ENCODE measurements at places on chromosomes 11 and 22. TPM values are rescaled to one million over a fixed set of nuclear protein-coding genes. Genes with fewer than 3 reads are reported as not detected.

- no peak for DNase-seq
Observed at GRCh38 chr11:96215826-96216225, 127.2 kb downstream of the MAML2 start.

- DNase-seq, result no peak
Observed at GRCh38 chr11:34501500-34501899, 12.1 kb downstream of the ELF5 start.

DNA sequence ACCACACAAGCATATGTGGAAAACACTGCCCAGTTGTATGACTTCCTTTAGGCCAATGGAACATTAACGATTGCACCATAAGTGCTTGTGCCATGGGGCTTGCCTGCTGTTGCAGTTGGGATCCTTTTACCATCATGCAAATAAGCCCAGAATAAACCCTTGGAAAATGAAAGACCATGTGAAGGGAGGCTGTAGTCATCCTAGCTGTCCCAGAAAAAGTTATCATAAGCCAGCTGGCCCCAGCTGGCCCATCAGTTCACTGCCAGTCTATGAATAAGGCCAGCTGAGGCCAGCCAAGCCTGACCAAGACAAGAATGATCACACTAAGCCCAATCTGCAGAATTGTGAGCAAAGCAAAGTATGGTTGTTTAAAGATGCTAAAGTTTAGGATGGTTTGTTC is 253.9 kb upstream of the ARHGAP20 start:
- DNase-seq, result no peak

- no peak for DNase-seq
Observed at GRCh38 chr22:26362471-26362870, 66.6 kb upstream of the ASPHD2 start.

Gene PARVA
- polyA plus RNA-seq, result 106 TPM

Gene TEAD1
- polyA plus RNA-seq, result 88.3 TPM

DNA sequence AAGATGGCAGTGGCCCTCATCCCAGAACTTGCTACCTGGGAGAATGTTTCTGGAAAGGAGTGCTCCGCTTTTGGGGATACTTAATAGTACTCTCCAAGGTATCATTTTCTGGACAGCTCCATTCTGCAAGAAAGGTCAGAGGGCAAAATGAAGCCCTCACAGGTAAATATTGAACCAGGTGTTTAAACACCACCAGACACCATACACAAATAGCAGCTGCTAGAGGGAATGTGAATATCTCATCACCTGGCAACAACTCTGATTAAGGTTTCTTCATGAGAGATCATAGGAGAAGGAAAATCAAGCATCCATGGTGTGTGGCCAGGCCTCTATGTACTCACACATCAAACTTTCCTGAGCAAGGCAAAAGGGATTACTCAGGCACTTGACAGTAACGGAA is 226.1 kb upstream of the FAT3 start:
- DNase-seq, result no peak

DNA sequence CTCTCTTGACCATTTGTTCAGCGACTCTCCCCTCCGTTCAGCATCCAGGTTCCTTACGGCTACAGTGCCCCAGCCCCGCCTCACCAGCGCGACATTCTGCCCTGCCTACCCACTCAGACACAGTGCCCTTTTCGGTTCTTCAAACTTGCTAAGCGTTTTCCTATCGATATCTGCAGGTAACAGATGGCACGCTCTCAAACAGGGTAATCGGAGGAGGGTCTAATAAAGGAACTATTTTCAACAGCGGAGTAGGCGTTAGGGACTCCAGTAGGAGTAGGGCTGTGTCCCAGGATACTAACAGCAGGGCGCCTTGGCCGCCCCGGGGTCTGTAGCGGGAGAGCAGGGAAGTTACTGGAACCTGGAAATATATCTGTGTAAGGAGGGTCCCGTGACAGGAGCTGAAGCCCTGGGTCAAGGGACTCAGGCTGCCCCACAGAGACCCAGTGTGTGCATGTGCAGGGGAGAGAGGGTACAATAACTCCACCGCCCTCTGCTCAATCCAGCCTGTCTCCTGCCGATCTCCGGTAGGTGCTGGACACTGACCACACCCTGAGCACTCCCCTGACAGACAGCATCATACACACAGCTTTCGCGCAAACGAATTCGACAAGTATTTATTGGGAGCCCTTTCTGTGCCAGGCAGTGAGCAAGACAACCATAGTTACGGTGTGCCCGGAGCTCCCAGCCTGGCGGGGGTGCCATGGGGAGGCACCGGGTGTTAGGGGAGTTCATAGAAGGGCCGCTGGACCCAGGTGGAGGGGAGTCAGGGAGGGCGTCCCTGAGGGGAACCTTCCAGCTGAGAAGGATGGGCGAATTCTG is 2.1 kb downstream of the KLHL35 start:
- DNase-seq, result no peak

DNA sequence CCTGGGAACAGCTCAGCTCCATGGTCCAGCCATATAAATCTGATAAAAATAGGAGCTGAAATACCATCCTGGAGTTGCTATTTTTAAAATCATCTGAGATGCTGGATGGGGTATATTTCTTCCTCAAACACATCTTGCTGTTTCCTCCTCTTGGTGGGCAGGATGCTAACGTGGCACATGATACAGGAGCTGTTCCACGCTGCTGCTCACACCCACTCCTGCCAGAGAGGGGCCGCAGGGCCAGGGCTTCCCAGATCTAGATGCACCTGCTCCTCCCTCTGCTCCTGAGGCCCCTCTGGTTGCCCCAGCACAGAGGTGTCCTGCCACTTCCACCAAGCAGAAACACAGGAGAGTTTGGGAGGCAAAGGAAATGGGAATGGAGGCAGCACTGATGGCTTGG is 3.3 kb upstream of the ST3GAL4 start:
- DNase-seq, result no peak

GRCh38 chr11:10674440-10674855 is 19.1 kb downstream of the IRAG1 start:
- DNase-seq, result no peak

GRCh38 chr11:126340960-126341606 is 14.4 kb upstream of the ST3GAL4 start:
- no peak for DNase-seq

DNA sequence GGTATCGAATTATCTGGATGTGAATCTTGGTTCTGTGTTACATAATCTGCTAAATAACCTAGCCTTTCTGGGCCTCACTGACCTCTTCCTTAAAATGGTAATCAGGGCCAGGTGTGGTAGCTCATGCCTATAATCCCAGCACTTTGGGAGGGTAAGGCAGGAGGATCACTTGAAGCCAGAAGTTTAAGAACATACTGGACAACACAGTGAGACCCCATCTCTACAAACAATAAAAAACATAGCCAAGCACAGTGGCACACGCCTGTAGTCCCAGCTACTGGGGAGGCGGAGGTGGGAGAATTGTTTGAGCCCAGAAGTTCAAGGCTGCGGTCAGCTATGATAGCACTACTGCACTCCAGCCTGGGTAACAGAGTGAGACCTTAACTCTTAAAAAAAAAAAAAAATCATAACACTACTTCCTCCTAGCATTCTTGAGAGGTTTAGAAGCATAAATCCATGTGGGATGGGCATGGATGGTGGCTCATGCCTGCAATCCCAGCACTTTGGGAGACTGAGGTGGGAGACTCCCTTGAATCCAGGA is 72.5 kb downstream of the C11orf65 start:
- DNase-seq, result no peak

Gene CHRNA10
- 2.6 TPM for polyA plus RNA-seq

DNA sequence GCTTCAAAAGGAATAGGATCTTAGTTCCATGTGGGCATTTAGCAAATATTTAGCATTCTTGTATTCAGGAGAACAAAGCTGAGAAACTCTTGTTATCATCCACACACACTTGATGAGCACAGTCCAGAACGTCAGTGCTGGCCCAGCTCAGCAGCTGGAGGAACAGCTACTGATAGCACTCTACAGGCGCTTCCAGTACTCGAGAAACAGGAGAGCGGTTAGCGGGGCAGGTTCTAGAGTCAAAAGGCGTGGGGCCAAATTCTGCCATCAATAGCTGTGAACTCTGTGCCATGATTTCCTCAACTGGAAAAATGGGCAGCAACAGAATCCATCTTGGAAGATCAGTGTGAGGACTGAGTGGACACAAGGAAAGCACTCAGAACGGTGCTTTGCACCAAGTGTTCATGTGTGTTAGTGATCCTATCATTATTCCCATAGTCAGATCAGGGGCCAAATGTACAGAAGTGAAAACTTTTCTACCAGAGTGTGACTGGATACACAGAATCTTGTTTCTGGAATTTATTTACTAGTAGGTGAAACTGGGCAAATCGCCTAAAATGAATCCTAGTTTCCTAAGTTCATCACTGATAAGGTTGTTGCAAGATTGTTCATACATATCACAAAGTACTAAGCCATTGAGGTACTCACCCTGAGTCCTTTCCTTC is 3.2 kb downstream of the JOSD1 start:
- no peak for DNase-seq

GRCh38 chr11:79466411-79466810 is 25.6 kb upstream of the TENM4 start:
- no peak for DNase-seq

Gene CFAP300
- 5.4 TPM for polyA plus RNA-seq

- no peak for DNase-seq
Observed at GRCh38 chr11:76707293-76707825, 36.8 kb upstream of the LRRC32 start.

DNA sequence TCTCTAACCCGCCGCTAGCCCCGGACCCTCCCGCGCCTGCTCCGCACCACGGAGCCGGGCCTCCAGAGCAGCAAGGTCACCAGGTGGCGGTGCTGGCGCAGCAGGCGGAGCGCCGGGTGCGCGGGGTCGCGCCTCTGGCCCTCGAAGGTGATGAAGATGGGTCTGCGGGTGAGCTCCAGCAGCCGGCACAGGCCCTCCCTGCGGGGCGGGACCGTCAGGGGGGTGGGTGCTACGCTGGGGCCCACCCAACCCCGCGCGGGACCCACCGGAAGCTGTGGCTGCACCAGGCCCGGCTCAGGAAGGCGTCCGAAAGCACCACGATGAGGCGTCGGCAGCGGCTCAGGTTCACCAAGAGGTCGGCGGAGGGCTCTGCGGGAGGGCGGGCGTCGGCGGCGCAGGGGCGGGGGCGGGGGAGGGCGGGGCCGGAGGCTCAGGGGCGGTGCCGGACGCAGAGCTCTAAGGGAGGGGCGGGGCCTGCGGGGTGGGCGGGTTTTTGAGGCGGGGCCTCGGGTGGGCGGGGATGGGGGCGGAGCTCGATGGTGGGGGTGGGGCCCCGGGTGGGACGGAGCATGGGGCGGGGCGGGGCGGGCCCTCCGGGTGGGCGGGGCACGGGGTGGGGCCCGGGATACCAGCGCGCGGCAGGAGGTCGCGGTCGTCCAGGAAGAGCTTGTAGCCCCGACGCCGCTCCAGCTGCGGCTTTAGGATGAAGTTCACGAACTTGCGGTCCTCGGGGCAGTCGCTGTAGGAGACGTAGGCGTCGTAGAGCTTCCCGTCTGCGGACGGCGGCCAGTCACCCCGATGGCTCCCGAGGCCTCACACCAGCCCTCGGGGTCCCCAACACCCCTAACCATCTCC is 7.8 kb downstream of the SIGIRR start:
- DNase-seq, result no peak

Measured in right renal pelvis (tissue), 4 donors.